Osteocyte (in vitro differentiated cells): ENCODE measurements at places on chromosomes 12 and 14. TPM values are rescaled to one million over a fixed set of nuclear protein-coding genes. Genes with fewer than 3 reads are reported as not detected.

- H3K4me3 ChIP-seq, result no peak overlapping the region
- no peaks in the 10 kb centered on the region for H3K4me1 ChIP-seq
- H3K27ac ChIP-seq, result no peak overlapping the region
Observed at GRCh38 chr12:118813778-118814357, 167.5 kb upstream of the SRRM4 start.

DNA sequence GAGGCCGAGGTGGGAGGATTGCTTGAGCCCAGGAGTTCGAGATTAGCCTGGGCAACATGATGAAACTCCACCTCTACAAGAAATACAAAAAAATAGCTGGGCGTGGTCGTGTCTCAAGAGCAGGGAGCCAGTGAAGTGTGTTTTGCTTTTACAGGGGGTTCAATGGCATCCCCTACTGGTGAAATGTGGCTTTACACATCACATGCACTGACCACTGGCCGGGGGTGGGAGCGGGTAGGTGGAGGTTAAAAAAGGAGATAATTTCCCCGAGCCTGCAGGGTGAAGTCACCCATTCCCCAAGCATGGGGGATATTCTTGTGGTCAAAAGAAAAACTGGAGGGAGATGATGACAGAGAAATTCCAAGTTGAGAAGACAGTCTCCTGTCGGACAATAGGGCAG is 63.6 kb upstream of the PWP1 start:
- no peaks in the 10 kb centered on the region for H3K27me3 ChIP-seq
- DNase-seq, result no peak
- H3K4me3 ChIP-seq, result no peak overlapping the region
- H3K4me1 ChIP-seq, result no peaks in the 10 kb centered on the region

- H3K4me3 ChIP-seq, result no peak overlapping the region
- peaks cover 52% of the 10 kb centered on the region for H3K36me3 ChIP-seq
- H3K27me3 ChIP-seq, result no peaks in the 10 kb centered on the region
- H3K27ac ChIP-seq, result no peak overlapping the region
Observed at GRCh38 chr14:75783184-75783583, 122.1 kb downstream of the TTLL5 start.

DNA sequence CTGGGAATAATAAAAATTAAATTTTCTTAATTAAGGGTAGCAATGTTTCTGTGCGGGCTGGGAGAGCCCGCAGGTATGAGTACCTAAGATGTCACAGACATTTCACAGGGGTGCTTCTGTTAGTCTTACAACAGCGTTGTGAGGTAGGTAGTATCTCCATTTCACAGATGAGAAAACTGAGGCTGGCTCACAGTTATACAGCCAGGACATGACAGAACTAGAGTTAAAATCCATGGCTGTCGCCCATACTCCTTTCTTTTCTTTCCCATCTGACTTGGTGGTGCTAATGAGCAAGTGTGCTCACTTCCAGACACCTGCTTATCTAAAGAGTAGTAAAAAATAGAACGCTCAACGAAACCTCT is 2.1 kb downstream of the BMAL2 start:
- H3K4me3 ChIP-seq, result no peak overlapping the region
- no peaks in the 10 kb centered on the region for H3K27me3 ChIP-seq
- H3K4me1 ChIP-seq, result peaks cover 33% of the 10 kb centered on the region
- no peaks in the 10 kb centered on the region for H3K36me3 ChIP-seq
- DNase-seq, result no peak

GRCh38 chr12:77940567-77940966 is 109.9 kb downstream of the NAV3 start:
- H3K36me3 ChIP-seq, result peaks cover 5% of the 10 kb centered on the region
- H3K27me3 ChIP-seq, result no peaks in the 10 kb centered on the region
- H3K4me3 ChIP-seq, result peak overlapping the region; percentile 53
- peak overlapping the region; percentile 90 for H3K27ac ChIP-seq
- DNase-seq, result no peak
- H3K4me1 ChIP-seq, result peaks cover 54% of the 10 kb centered on the region

GRCh38 chr12:56668197-56668457 is 20.0 kb downstream of the PTGES3 start:
- DNase-seq, result no peak
- H3K4me1 ChIP-seq, result peaks cover 14% of the 10 kb centered on the region
- no peak overlapping the region for H3K4me3 ChIP-seq
- H3K27ac ChIP-seq, result no peak overlapping the region
- H3K27me3 ChIP-seq, result no peaks in the 10 kb centered on the region

DNA sequence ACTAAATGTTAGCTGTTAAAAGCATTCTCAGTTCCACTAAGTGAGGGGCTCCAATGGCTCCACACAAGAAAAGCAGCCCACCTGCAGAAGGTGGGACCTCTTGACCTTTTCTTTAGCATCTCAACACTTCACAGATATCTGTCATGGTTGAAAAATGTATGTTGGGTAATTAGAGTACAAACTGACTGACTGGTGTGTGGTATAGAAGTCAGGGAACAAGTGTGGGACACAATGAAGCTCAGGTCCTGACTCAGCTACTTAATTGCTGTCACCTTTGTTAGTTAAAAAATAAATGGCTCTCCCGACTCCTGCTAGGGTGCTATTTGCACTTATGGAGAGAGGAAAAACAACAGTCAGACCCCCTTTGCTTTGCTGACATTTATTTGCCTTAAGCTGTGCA is 299.0 kb downstream of the TTC6 start:
- H3K27ac ChIP-seq, result no peak overlapping the region
- H3K27me3 ChIP-seq, result no peaks in the 10 kb centered on the region
- no peak for DNase-seq

- H3K27ac ChIP-seq, result no peak overlapping the region
Observed at GRCh38 chr12:95548539-95549391, 2.5 kb downstream of the USP44 start.

DNA sequence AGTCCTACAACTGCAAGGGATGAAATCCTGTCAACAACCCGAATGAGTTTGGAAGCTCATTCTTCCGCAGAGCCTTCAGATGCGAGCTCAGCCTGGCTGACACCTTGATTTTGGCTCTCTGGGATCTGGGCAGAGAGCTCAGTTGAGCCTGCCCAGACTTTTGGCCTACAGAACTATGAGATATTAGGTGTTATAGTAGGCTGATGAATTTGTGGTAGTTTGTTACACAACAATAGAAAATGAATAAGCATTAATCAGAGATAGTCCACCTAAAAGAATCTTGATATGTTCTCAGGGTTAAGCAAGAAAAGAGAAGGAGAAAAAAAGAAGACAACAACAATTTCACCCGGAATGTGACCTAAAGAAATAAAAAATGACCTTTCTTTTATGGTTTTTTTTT is 30.4 kb upstream of the GZMB start:
- no peak overlapping the region for H3K27ac ChIP-seq
- no peaks in the 10 kb centered on the region for H3K4me1 ChIP-seq
- H3K4me3 ChIP-seq, result no peak overlapping the region
- peaks cover 4% of the 10 kb centered on the region for H3K27me3 ChIP-seq
- DNase-seq, result no peak

- peak overlapping the region; percentile 76 for H3K27ac ChIP-seq
- H3K4me3 ChIP-seq, result no peak overlapping the region
- no peak for DNase-seq
- no peaks in the 10 kb centered on the region for H3K27me3 ChIP-seq
- H3K4me1 ChIP-seq, result peaks cover 59% of the 10 kb centered on the region
- peaks cover 16% of the 10 kb centered on the region for H3K36me3 ChIP-seq
Observed at GRCh38 chr12:6326316-6327228, 15.3 kb downstream of the TNFRSF1A start.

- no peaks in the 10 kb centered on the region for H3K36me3 ChIP-seq
- H3K27ac ChIP-seq, result no peak overlapping the region
- no peaks in the 10 kb centered on the region for H3K4me1 ChIP-seq
Observed at GRCh38 chr14:25026476-25027137, 23.3 kb downstream of the STXBP6 start.

DNA sequence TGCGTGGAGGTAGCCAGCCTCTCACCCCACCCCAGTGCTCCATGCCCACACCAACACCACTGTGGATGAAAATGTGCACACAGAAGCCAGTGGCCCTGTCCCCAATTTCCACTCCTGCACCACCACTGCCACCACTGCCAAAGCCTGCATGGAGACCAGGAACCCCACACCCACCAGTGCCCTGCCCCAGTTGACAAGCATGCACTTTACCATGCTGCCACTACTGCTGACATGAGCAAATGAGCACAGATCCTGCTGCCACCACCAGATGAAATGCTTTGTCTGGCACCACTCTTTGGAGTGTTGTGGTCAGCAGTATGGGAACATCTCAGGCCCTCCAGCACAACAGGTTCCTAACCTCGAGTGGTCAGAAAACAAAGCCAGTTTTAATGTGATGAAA is 104.1 kb downstream of the ATXN7L3B start:
- no peaks in the 10 kb centered on the region for H3K4me1 ChIP-seq
- no peaks in the 10 kb centered on the region for H3K36me3 ChIP-seq
- peaks cover 14% of the 10 kb centered on the region for H3K27me3 ChIP-seq
- H3K4me3 ChIP-seq, result no peak overlapping the region

GRCh38 chr14:20440882-20441281 is 4.9 kb upstream of the KLHL33 start:
- H3K4me1 ChIP-seq, result peaks cover 4% of the 10 kb centered on the region
- H3K27ac ChIP-seq, result no peak overlapping the region
- DNase-seq, result no peak
- no peaks in the 10 kb centered on the region for H3K36me3 ChIP-seq

- no peaks in the 10 kb centered on the region for H3K27me3 ChIP-seq
- H3K36me3 ChIP-seq, result peaks cover 19% of the 10 kb centered on the region
- H3K4me3 ChIP-seq, result no peak overlapping the region
- H3K27ac ChIP-seq, result no peak overlapping the region
- no peak for DNase-seq
Observed at GRCh38 chr12:132514216-132514820, 24.4 kb downstream of the FBRSL1 start.

DNA sequence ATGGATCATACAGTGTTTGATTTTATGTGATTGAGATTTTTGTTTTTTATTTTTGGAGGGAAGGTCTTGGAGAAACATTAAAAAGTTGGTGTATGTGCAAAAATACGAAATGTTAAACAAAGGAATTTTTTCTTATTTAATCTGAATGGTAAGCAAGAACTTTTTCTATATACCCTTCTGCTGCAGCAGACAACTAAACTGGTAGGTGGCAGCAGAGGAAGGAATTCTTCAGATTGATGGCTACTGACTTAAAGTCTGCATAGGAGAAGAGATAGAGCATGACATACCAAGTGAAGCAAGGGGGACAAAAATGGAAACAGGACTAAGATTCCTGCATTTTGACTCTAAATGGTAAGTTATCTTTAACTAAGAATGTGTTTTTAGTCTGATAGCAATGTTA is 42.0 kb upstream of the A2ML1 start:
- peaks cover 16% of the 10 kb centered on the region for H3K36me3 ChIP-seq
- H3K27me3 ChIP-seq, result no peaks in the 10 kb centered on the region
- H3K4me3 ChIP-seq, result no peak overlapping the region
- no peaks in the 10 kb centered on the region for H3K4me1 ChIP-seq

DNA sequence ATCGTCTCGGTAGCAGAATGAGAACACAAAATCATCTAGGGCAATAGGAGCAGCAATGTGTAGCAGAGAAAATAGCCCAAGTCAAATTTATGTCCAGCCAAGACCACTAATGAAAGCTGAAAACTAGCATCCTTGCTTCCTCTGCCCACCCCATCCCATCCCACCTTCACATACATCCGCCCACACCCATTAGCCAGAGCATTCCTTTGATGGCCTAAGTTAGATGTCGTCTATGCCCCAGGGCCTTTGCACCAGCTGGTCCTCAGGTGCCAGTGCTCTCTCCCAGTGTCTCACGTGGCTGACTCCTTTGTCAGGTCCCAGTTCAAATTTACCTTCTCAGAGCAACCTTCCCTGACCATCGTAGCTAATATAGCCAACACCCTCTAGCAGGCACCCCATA is 17.8 kb upstream of the PPP2R5C start:
- H3K27me3 ChIP-seq, result peaks cover 78% of the 10 kb centered on the region
- no peaks in the 10 kb centered on the region for H3K4me1 ChIP-seq
- H3K36me3 ChIP-seq, result no peaks in the 10 kb centered on the region
- no peak overlapping the region for H3K4me3 ChIP-seq
- DNase-seq, result peak; percentile 25

Gene FITM1
- 0.63 and 0.73 TPM in 2 replicates for total RNA-seq

Gene HOXC9
- not detected in 2 replicates for total RNA-seq

Gene FGD4
- 7.6 and 8.0 TPM in 2 replicates for total RNA-seq

Gene DDN
- total RNA-seq, result 0.08 and 0.26 TPM in 2 replicates

Gene ITFG2
- total RNA-seq, result 24.7 and 35.4 TPM in 2 replicates

Gene BEST3
- total RNA-seq, result 0.11 and 0.55 TPM in 2 replicates
